Activated CD4-positive, CD25-positive, alpha-beta regulatory T cell treated with anti-CD3 and anti-CD28 coated beads, Interleukin-2, amount 50 U/mL, for 72 hours (primary cell): ENCODE measurements at places on chromosomes 3 and 15.

DNA sequence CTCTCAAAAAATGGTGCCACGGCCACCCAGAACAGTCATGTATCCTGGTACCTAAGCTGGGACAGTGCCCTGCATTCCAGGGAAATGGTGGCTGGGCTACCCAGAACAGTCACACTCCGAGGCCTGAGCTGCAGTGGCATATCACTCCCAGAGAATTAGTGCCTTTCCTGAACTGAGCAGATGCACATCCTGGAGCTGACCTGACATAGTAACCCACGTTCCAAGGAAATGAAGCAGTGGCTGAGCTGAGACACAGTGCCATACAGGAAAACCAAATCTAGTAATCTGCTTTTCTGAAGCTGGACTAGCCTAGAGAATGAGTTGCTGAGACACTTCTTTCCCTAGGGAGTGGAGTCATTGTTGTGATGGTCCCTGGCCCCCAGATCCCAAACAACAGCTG lies 41.8 kb downstream of the SERP1 start:
- no peak for DNase-seq

DNA sequence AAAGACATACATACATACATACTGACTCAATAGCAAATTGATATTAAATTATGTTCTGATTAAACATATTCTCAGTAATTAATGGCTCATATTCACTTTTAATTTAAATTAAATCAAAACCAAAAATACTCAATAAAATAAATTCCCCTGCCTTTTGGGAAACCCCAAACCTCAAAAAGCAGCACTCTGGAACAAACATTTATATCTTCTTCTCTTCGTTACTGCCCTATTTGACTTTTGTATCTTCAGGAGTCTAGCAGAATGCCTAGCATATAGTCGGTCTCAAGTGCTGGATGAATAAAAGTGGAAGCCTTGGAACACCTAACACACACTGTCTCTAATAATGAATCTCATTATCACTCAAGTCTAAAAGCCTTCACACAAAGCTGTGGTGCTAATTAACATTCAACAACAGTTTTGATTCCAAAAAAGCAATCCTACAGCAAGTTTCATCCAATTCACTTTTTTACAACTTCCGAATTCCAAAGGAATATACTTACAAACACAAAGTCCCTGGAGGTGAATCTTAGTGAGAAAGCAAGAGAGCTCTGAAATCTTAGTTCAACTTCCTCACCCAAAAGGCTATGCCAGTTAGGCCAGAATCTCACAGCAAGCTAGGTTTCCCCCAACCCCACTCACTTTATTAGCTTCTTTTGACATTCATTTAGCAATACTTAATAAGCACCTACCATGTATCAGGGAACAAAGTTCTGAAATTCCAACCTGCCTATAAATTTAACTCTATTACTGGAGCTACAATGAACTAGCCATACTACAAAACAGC lies 35.0 kb downstream of the GSK3B start:
- DNase-seq: no peak

DNA sequence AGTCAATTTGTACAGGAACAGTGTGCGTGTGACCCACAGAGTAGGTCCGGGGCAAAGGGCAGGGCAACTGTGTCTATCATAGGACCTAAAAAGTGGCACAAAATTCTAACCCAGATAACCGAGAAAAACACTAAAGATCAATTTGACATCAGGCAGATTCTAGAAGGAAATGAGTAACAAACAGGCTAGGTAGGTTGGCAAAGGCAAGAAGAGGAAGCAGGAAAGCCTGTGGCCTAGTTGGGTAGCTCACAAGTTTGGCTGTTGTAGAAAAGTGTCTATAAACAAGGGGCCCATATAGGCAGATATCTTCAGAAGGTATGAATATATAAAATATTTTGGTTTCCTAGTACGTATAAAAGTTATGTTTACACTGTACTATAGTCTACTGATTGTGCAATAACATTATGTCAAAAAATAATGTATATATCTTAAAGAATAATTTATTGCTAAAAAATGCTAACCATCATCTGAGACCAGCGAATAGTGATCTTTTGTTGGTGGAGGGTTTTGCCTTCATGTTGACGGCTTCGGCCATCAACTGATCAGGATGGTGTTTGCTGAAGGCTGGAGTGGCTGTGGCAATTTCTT lies 13.3 kb upstream of the OR5K1 start:
- DNase-seq: no peak

- no peak for DNase-seq
Measured at GRCh38 chr3:143128227-143128955, 8.8 kb downstream of the CHST2 start.

DNA sequence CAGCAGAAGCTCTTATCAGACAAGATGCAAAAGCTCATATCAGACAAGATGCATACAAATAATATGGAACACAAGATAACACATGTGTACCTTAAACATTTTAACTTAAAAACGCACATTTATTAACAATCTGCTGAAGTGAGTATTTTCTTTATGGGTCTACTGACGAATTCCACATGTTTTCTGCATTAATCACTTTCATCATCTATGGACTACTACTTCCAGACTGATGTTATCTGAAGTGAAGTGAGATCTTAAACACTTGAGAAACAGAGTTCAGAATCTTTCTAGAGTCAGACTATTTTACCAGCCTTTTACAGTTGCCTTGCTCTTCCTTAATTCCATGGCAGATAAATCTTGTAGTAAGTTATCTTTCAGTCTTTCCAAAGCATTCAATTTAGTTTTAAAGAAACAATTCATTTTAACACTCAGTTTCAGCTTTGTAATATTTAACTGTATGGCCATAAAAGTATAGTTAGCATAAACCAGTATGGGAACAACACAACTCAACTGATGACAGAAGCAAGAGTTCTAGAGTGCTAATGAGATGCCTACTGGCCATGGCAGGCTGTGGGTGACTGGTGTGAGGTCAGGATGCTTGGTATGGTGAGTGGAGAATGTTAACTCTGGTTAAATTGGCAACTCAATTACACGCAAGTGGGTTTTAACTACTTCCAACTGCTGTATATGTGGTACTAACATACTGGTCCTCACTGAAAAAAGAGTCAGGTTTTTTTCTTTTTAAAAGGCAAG lies 9.8 kb downstream of the CMTM6 start:
- no peak for DNase-seq

DNA sequence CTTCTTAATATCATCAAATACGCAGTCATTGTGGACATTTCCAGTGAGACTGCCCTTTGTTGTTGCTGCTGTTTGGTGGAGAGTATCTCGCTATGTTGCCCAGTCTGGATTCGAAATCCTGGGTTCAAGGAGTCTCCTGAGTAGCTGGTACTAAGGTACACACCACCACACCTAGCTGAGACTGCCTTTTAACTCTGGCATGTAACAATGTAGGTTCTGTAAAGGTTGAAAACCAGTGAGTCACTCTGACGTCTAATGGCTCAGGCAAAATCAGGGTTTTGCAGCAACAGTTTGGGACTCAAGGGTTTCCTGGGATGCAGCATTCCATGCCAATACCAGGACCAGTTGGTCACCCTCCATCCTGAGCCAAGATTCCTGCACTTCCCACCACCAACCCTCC lies 52.2 kb downstream of the AQP9 start:
- no peak for DNase-seq

DNA sequence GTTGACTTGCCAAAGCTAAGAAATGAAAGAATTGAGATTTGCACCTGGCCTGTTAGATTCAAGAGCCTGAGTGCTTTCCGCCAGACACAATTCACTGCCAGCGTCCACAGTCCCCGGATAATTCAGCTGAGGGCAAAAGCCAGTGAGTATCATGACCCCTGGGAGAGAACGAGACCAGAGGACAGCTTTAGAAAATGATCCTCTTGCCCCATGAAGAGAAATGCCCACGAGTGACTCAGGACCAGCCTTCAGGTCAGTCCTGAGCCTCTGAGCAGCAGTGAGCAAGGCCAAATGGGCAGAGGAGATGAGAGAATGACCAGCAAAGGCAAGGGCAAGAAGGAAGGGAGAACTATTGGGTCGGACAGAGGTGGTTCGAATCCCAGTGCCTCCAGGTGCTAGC lies 273.5 kb downstream of the FAM43A start:
- no peak for DNase-seq

GRCh38 chr3:29185706-29186105 lies 95.2 kb upstream of the RBMS3 start:
- DNase-seq: no peak

DNA sequence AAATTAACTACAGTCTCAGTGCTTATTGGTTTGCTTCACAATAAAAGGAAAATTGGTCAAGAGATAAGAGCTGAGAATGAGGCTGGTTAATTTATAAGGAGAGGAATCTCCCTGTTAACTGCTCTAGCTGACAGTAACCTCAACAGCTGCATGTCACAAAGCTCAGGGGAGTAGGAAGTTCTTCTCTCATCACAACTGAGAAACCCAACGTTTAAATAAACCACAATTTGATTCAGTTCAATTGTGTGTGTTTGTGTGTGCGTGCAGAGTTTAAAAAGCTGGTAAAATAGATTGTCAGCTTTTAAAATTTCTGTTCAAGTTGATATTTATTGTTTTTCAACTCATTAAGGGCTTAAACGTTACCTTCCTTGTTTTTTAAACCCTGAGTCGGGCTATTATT lies 3.5 kb upstream of the TGFBR2 start:
- no peak for DNase-seq

DNA sequence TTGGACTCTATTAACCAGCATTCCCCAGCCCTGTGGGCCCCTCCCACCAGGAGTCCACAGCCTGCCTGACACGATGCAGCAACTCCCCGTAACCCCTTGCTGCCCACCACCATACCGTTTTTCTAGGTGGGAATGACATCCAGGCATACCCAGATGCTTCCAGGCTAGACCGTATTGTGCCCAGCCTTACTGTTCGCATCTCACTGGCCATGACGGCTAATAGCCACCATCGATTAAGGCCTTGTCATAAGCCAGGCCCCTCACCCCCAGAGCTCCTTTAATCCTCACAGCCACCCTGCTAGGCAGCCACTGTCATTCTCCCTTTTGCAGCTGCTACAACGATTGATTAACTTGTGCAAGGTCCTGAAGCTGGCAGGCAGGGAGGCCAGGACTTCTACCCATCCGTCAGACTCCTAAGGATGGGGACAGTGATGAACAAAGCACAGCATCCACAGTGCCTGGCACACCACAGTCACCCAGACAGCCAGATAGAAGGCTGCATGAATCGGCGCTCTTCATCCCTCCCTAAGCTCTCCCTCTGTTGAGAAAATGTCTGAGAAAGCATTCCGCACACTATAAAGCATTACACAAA lies 60.0 kb upstream of the FLNB start:
- no peak for DNase-seq

DNA sequence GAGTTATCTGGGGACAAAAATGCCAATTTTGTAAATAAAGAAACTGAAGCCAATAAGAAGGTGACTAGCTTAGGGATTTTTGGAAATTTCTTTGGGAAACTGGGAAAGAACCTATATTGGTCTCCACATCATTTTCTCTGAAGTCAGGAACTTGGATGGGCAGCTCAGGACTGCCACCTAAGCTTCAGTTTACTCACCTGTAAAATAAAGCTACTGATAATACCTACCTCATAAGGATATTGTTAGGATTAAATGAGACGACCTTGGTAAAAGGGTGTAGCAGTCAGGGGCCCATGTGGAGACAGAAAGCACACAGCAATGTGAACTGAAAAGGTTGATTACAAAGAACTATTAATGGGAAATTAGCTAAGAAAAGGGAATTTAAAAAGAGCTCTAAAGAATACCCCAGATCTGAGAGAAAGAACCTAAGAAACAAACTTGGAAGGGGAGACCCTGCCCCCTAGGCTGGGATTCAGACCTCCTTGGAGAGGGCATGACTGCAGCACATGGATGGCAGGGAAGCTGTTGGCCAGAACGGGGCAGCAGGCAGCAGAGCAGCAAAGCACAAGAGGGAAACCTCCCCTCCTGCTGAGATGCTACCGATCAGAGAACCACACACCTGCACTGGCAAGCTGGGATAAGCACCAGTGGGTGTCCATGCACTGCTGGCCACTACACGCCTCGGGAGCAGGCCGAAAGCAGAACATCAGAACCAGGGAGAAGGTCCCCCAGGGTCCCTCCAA lies 83.7 kb upstream of the THBS1 start:
- no peak for DNase-seq

DNA sequence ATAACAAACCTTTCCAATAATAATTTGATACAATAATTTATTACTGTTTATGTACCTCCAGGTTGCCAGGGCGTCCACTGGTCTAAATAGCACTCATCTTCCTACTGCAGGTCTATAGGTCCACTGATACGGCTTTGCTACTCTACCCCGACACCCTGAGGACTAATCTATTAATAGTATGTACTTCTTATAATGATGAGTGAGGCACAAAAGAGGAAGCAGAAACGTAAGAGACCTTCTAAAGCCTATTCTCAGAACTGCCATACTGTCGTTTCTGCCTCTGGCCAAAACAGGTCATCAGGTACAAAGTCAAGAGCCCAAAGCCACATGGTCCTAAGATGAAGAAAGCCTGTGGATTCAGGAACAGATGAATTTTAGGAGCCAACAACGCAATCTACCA lies 163.2 kb upstream of the GRM7 start:
- DNase-seq: no peak

- no peak for DNase-seq
Measured at GRCh38 chr15:98735895-98736617, 87.7 kb downstream of the IGF1R start.

- DNase-seq: no peak
Measured at GRCh38 chr3:89113893-89114840, 6.7 kb downstream of the EPHA3 start.

- no peak for DNase-seq
Measured at GRCh38 chr15:41564286-41564959, 5.4 kb downstream of the TYRO3 start.

GRCh38 chr15:53580366-53580765 lies 179.1 kb downstream of the WDR72 start:
- no peak for DNase-seq

DNA sequence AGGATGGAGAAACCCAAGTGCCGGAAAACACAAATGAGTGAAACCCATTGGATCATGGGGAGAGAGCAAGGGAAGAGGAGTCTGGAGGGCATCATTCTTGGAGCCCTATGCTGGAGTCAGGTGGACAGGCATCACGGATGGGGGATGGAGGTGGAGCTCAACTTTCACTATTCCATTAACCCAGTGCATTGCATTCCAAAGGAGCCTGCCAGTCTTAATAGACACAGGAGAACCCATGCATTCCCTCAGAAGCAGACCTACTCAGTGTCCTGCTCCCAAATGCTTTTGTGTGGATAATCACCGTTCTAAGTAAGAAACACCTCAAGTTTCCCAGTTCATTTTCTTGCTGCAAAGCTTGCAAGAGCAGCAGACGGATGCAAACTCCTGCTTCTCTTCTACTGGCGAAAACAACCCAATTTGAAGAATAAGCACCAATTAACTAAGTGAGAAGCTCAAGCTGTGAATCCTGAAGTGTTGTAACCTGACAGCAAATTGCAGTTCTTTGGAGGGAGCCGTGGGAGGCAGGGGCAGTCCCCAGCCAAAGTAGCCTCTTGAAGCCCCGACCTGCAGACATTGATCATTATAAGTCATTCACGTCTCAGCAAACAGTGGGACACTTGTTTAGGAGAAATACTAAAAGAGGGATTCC lies 25.3 kb downstream of the SEMA5B start:
- DNase-seq: no peak

DNA sequence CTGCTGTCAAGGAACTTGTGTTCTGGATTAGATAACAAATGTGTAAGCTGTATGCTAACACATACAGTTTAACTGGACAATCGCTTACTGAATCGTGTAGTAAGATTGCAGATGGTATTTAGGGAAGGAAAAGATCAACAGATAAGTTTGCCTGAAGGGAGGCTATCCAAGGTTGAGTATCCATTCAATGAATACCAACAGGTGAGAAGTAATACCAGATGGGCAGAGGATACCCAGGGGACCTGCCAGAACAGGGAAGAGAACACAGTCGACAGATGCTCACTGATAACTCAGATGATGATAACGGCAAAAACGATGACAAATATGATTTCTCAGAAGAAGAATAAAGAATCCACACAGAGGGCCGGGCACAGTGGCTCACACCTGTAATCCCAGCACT lies 3.2 kb upstream of the UACA start:
- DNase-seq: no peak
